ENCODE measurements at places on chromosomes 2 and 18. TPM values are rescaled to one million over a fixed set of nuclear protein-coding genes. Genes with fewer than 3 reads are reported as not detected.
A peak's percentile ranks its signal among the peaks of the same experiment; 100 is the strongest.

GRCh38 chr2:120957905-120958304 lies 222.2 kb downstream of the GLI2 start:
- no peak for DNase-seq

- no peak for DNase-seq
Measured at GRCh38 chr18:49207361-49207760, 253.1 kb downstream of the DYM start.

GRCh38 chr2:81976998-81977397 lies 1672.4 kb upstream of the LRRTM1 start:
- DNase-seq, result no peak

GRCh38 chr2:216665242-216665641 lies 30.1 kb downstream of the IGFBP5 start:
- peak; percentile 57 for DNase-seq

GRCh38 chr18:6145645-6146306 lies 250.5 kb upstream of the TMEM200C start:
- DNase-seq, result no peak

DNA sequence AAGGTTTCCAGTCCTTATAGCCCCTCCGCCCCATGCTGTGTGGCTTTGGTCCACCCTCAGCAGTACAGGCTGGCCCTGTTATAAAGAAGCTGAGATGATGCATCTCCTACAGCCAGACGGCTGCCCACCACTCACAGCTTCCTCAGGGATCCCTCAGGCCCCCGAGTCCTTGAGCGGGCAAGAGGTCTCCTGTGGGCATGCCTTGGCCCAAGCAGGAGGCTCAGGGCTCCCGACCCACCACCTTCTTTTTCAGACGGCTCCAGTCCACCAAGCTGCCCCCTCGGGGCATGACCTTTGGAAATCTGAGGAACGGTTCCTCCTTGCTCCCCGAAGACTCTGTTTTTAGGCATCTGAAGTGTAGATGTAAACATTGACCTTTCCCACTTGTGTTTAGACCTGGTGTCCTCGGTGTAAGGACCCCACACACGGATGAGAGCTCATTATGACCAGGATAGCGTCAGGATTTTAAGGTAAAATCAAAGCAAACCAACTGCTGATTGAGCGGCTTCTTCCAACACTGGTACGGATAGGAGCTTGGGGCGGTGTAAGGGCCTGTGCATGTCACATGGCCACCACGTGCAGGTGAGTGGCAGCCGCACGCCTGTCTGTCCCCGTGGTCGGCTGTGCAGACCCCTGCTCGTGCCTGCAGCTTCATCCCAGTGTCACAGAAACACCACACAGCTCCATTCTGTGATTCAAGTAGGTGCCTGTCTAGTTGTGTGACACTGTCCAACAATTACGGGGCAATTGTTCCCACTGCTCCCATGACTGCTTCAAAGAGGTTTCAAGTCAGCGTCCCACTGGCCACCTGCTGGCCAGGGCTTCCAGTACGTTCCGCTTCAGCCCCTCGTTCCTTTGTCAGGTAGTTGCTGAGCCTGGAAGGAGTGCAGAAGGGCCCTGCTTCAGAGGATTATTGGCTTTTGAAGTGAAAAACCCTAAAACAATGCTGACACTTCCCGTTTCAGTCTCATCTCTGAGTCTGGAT lies 74.7 kb downstream of the NDUFA10 start:
- no peak for DNase-seq

DNA sequence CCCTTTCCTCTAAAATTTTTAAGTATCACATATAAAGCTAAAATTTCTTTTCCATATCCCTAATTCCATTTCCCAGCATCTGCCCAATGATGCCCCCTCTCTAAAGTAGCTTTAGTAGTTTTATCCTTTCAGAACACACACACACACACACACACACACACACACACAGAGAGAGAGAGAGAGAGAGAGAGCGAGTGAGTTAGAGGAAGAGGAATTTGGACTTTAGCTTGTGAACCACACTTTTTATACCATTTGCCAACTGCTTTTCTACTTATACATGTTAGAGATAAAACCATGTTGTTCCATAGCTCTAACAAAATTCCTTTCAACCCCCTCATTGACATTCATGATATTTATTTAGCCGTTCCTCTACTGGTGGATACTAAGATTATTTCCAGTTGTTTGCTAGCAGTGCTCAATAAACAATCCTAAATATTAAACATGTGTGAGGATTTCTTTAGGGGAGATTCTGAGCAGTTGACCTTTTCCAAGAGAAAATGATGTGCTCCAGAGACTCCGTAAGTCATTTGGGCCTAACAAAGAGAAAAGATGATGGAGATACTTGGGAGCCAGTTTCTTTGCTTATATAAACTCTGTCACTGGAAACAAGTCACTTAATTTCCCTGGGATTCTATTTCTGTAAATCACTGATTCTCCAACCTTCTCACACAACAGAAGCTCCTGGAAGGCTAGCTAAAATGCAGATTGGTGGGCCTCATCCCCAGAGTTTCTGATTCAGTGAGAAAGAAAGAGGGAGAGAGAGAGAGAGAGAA lies 229.7 kb upstream of the SP5 start:
- DNase-seq, result no peak

DNA sequence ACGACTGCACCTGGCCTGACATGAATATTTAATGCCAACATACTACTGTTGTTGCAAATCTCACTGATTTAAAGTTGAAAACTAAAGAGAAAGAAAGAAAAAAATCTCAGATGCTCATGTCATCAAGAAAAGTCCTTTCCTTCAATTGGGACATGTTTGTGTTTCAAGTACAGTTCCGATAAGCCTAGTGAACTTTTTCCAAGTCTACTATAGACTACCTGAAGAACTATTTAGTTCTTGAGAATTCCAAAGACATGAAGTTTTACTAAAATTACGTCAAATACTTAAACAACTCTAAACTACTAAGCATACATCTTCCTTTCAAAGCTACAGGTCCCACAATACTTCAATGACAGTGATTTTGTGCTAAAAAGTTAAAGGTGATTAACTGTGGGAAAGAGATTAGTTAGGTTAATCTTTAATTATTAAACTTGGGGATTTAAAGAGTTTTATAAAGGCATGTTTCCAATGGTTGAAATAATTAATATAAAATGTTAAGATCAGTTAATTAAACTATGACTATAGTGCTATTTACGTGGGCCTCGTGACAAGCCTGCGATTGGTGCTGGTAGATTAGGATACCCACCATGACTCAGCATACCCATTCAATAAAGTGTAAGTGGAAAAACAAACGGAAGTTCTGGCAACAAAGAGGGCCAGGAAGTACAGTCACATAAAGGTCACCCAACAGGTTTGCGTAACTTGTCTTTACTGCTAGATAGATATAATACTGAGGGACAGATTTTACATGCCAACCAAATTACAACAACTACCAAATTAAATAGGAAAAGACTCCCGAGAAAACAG lies 55.5 kb downstream of the SEPTIN10 start:
- no peak for DNase-seq

GRCh38 chr2:164420787-164421186 lies 200.5 kb downstream of the GRB14 start:
- no peak for DNase-seq

GRCh38 chr2:79359419-79359818 lies 153.4 kb upstream of the CTNNA2 start:
- DNase-seq, result no peak

- DNase-seq, result no peak
Measured at GRCh38 chr2:42923580-42924417, 131.4 kb upstream of the HAAO start.

DNA sequence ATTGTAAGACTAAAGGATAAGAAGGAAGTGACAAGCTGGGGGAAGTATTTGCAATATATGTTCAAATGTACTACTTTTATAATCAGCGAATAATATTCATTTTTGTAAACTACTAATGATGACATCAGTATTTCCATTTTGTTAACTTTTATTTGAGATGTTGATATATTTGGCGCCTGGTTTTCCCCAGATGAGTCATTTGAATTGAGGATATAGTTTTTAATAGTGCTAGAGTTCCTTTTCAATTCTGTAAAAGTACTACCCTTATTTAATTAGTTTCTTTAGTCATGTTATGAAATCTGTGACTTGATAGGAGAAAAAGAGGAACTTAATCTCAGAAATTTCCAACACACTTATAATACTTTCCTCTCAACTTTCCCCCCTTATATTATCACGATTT lies 495.3 kb downstream of the IRS1 start:
- no peak for DNase-seq

DNA sequence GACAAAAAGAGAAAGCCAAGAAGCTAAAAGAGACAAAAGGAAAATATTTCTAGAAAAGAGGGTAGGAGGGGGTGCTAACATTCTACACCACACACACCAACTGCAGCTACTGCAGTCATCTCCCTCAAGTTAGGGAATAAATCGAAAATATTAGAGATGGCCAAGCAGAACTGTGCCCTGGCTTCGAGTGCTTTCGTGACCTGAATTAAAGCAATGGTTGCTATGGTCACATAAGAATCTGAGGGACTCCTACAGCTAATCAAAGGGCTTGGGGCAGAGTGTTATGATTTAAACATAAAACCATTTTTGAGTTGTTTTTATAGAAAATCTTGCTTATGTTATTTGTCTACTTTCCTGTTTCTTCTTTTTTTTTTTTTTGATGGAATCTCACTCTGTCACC lies 159.6 kb upstream of the HNRNPA3 start:
- DNase-seq, result no peak

SERPINB13 gene
- not detected for total RNA-seq

TMEM198 gene
- total RNA-seq, result 1.6 TPM

DHRS9 gene
- 0.22 TPM for total RNA-seq

LINC00305 gene
- not detected for total RNA-seq

OTOF gene
- total RNA-seq, result not detected

RNF144A gene
- total RNA-seq, result 47.3 TPM

TRPM8 gene
- not detected for total RNA-seq

SPDYA gene
- 0.90 TPM for total RNA-seq

MTCL1 gene
- total RNA-seq, result 5.9 TPM

KLHL29 gene
- 41.0 TPM for total RNA-seq

INHBB gene
- 24.3 TPM for total RNA-seq

KIAA2012 gene
- not detected for total RNA-seq

KLF11 gene
- 18.8 TPM for total RNA-seq

PIAS2 gene
- total RNA-seq, result 23.3 TPM

ABCB11 gene
- 0.63 TPM for total RNA-seq

RAMP1 gene
- total RNA-seq, result 105 TPM

All from tibial nerve (tissue), 4 donors.